ENCODE measurements at places on chromosomes 2 and 18. TPM values are rescaled to one million over a fixed set of nuclear protein-coding genes. Genes with fewer than 3 reads are reported as not detected.

HOXD8 gene
- total RNA-seq, result 1.2 TPM

EPHA4 gene
- 28.7 TPM for total RNA-seq

ALPI gene
- total RNA-seq, result not detected

UGT1A8 gene
- total RNA-seq, result 0.35 TPM

FBXO48 gene
- 0.61 TPM for total RNA-seq

GPR35 gene
- 1.5 TPM for total RNA-seq

SALL3 gene
- not detected for total RNA-seq

NT5DC4 gene
- not detected for total RNA-seq

Measured in esophagus squamous epithelium (tissue), 5 donors.